AG20443 (cell line): ENCODE measurements at places on chromosomes 11 and 22.
A peak's percentile ranks its signal among the peaks of the same experiment; 100 is the strongest.

DNA sequence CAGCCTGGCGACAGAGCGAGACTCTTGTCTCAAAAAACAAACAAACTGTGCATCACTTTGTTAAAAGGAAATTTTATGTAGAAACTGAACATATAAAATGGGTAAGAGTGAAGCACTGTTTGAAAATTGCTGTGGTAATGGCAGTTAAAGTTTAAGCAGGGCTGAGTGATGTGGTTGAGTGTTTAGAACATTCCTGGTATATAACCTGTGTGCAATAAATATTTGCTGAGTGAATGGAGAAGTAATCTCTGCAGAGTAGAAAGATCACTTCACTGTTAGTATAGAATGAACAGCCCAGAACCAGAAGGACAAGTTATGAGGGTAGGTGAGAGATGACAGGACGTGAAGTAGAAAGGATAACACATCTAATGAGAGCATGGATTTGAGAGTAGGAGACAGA lies 27.3 kb downstream of the CECR2 start:
- DNase-seq, result no peak

DNA sequence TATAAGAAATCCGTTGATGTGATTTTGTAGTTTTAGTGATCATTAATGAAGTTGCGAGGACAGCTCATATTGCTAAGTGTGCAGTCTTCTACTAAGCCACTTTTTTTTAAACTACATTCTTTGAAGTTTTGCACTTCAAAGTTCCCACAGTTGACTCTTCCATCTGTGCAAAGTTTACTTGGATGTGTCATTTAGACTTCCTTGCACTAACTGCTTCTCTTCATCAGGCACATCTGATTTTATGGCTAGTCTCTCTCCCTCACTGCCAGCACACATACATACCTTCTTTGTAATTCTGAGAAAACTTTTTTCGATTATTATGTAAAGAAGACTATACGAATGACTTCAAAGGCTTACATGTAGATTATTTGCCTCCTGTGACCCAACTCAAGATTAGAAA lies 250.0 kb downstream of the DYNC2H1 start:
- DNase-seq, result no peak

DNA sequence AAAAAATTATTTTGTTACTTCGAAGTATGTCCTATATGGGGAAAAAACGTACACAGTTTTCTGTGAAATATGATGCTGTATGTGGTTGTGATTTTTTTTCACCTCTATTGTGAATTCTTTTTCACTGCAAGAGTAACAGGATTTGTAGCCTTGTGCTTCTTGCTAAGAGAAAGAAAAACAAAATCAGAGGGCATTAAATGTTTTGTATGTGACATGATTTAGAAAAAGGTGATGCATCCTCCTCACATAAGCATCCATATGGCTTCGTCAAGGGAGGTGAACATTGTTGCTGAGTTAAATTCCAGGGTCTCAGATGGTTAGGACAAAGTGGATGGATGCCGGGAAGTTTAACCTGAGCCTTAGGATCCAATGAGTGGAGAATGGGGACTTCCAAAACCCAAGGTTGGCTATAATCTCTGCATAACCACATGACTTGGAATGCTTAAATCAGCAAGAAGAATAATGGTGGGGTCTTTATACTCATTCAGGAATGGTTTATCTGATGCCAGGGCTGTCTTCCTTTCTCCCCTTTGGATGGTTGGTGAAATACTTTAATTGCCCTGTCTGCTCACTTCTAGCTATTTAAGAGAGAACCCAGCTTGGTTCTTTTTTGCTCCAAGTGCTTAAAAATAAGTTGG lies 38.3 kb downstream of the EHF start:
- DNase-seq, result no peak

DNA sequence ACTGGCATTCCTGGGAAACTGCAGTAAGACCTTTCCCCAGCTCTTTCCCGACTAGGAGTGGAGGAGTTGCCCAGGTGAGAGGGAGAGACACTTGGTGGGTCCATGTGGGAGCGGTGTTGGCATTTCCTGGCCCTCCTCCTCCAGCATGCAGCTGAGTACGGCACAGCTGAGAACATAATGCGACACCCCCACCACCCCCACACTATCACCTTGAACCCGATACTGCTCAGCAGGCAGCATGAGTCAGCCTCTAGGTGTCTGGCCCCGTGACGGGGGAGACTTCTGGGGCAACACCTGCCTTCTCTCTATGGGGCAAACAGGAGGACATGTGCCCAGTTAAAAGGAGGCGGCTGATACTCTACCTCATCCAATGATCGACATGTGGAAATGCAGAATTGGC lies 64.4 kb downstream of the PKNOX2 start:
- DNase-seq, result no peak

- DNase-seq, result no peak
These were observed 108.4 kb upstream of the ZC3H12C start for GRCh38 chr11:109984634-109985289.

DNA sequence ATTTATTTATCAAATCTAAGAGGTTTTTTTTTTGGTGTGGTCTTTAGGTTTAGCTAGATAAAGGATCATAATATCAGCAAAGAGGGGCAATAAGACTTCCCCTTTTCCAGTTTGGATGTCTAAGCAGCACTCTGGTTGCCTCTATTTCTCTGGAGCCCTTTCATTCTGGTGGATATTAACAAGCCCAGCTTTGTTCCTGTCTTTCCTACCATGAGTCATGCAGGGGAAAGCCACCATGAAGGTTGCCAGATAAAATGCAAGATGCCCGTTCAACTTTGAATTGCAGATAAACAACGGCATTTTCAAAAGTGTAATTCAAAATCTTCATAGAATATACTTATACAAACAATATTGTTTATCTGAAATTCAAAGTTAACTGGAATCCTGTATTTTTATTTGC lies 143.6 kb downstream of the ADAMTS15 start:
- peak; percentile 56 for DNase-seq

GRCh38 chr22:30667107-30667493 lies 575 bp downstream of the DUSP18 start:
- no peak for DNase-seq

GRCh38 chr22:49350441-49351121 lies 477.1 kb downstream of the BRD1 start:
- DNase-seq, result no peak

DNA sequence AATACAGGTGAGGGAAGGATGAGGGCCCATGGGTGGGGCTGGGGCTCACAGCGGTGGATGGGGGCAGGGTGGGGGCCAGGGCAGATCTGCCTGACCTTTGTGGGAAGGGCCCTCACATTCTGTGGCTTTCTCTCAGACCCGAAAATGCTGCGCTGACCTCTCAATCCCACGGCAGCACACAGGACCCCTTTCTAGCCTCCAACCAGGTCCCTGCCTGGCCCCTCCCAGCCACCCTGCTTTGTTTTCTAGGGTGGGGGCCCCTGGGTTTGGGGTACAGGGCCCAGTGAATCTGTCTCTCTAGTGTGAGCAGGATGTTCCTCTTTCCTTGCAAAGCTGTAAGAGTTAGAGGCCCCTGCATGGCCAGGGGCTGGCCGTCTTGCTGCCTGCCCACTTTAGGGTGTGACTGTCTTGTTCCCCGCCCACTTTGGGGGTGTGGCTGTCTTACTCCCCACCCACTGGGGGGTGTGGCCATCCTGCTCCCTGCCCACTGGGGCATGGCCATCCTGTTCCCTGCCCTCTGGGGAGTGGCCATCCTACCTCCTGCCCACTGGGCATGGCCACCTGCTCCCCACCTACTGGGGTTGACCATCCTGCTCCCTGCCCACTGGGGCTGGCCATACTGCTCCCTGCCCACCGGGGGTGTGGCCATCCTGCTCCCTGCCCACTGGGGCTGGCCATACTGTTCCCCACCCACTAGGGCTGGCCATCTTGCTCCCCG lies 11.5 kb downstream of the PARVG start:
- DNase-seq, result no peak

GRCh38 chr11:134244593-134244992 lies 8.6 kb downstream of the THYN1 start:
- DNase-seq, result peak; percentile 50

- DNase-seq, result peak; percentile 51
These were observed 7.6 kb upstream of the KCTD17 start for GRCh38 chr22:37043828-37044538.

GRCh38 chr22:49240472-49240871 lies 587.2 kb downstream of the BRD1 start:
- DNase-seq, result no peak

DNA sequence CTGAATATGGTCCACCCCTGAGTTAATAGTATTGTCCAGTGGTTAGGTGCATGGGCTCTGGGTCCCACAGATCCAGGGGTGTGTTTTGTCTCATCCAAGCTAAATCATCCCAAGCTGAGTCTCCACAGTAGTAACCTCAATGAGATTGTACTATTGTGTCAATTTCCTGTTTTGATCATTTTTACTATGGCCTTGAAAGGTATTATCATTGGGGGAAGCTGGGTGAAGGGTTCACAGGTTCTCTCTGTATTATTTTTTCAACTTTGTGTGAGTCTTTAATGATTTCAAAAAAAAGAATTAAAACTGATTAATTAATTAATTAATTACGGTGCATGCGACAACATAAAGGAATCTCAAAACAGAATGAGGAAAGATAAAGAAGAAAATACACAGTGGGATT lies 266.1 kb downstream of the MN1 start:
- no peak for DNase-seq

- DNase-seq, result no peak
These were observed 92.8 kb downstream of the RASSF10 start for GRCh38 chr11:13101644-13102512.

DNA sequence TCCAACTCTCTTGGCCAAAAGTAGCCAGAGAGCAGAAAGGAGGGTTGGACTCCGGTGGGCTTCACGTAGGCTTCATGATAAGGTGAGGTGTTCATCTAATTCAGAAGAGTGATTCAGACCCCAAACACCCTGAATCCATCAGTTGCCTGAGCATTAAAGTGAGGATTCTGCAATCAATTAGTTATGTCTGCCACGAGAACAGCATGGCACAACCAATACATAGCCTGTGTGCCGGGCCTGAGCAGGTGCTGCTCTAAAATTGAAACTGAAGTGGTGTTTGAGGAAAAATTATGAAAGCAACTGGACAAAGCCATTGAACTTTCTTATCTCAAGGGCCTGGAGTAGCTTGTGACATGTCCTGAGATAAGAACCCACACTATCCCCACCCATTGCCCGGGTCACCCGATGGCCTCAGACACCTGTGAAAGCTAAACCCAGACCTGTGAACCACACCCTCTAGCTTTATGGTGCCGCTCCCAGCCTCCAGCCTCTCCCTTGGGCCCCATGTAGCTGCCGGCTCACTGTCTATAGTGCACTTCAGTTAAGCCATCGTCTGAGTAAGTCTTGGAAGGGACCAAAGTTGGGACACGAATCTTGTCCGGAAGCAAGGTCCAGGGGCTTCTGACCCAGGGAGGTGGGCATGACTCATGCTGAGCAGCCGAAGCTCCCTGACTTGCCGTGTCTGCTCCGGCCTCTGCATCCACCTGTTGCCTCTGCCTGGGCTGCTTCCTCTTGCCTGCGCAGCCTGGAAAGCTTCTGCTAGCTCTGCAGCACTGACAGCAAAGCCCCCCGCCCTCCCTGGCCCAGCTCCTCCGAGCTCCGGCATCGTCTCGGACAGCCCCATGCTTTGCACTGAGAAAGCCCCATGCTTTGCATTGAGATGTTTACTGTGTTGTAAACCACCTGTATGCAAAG lies 5.7 kb upstream of the MYEOV start:
- DNase-seq, result no peak

DNA sequence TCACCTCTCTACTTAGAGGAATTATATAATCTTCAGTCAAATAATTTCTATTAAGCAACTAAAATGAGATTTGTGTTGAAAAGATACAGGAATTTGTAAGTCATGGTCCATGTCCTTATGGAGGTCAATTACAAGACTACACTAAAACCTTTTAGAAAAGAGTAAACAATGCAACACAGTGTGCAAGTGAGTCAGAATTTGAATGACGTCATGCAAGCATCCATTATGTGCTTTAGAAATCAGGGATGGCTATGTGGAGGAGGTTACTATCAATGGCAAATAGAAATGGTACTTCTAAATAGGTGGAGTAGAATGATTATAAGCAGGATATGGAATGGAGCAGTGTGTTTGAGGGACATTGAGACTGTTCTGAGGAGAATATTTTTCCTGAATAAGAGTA lies 16.6 kb downstream of the OR10D3 start:
- DNase-seq, result no peak

DNA sequence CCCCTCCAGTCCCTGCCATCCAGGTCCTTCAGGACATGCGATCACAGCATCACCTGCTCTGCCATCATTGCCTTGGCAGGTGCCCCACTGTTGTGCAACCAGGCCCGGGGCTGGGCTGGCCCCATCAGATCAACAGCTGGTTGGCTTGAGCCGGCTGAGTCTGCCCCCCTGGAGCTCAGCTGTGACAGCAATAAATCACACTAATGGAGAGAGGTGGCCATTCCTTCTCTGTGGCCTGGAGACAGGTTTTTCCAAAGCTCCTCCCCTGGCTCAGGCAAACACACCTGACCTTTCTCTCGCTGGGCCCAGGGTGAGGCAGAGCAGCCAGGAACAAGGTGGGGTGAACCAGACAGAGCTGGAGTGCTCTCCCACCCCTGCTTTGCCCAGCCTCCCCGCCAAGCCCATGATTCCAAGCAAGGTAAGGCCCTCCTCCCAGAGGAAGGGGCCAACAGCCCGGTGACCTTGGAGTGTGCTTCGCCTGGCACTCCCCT lies 8.9 kb upstream of the FXYD2 start:
- DNase-seq, result no peak

GRCh38 chr11:91174193-91174592 lies 951.3 kb upstream of the CHORDC1 start:
- no peak for DNase-seq

GRCh38 chr22:46146329-46146728 lies 4.0 kb upstream of the PPARA start:
- DNase-seq, result no peak

- no peak for DNase-seq
These were observed 347.3 kb upstream of the RAG2 start for GRCh38 chr11:36945384-36945783.

- no peak for DNase-seq
These were observed 8.9 kb upstream of the NLRP6 start for GRCh38 chr11:269146-269890.

DNA sequence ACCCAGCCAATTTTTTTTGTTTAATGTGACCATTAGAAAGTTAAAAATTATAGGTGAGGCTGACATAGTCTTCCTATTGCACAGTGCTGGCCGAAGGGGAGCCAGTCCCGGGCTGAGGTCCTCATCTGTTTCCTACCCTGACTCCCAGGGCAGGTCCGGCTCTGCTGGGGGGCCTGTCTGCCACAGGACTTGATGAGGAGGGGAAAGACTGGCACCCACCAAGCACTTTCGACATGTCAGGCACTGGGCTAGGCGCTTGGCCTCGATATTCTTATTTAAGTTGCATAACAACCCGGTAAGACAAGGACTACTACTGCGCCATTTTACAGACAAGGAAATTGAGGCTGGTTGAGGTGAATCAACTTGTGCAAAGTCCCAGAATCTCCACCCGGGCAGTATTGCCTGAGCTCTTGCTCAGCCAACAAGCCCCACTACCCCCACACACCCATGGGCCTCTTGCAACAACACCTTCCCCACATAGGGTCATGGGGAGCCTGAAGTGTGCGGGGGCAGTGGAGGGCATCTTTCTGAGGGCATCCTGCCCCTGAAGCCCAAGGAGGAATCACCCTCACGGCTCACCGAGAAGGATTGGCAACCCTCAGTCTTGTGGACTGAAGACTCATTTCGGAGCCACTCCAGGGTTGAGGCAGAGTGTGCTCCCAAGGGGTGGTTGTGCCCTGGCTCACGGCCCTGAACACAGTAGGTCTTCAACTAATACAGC lies 62.7 kb upstream of the LINC01488 start:
- no peak for DNase-seq
